ENCODE measurements at places on chromosomes 12 and 14.

- no peak for DNase-seq
Measured at GRCh38 chr12:21993438-21993981, 52.3 kb upstream of the ABCC9 start.

GRCh38 chr12:543114-543451, 83.3 kb downstream of the B4GALNT3 start:
- DNase-seq = no peak

GRCh38 chr12:48067250-48067938, 38.5 kb downstream of the SENP1 start:
- DNase-seq = no peak

GRCh38 chr14:48735607-48736006, 850.6 kb downstream of the RPS29 start:
- DNase-seq = no peak

GRCh38 chr12:67829896-67830295, 159.4 kb upstream of the IFNG-AS1 start:
- no peak for DNase-seq

- DNase-seq = no peak
Measured at GRCh38 chr14:69845787-69846186, 33.4 kb upstream of the SMOC1 start.

GRCh38 chr12:32765906-32766305, 10.2 kb upstream of the YARS2 start:
- no peak for DNase-seq

- no peak for DNase-seq
Measured at GRCh38 chr12:53338916-53339315, 2.8 kb upstream of the SP7 start.

DNA sequence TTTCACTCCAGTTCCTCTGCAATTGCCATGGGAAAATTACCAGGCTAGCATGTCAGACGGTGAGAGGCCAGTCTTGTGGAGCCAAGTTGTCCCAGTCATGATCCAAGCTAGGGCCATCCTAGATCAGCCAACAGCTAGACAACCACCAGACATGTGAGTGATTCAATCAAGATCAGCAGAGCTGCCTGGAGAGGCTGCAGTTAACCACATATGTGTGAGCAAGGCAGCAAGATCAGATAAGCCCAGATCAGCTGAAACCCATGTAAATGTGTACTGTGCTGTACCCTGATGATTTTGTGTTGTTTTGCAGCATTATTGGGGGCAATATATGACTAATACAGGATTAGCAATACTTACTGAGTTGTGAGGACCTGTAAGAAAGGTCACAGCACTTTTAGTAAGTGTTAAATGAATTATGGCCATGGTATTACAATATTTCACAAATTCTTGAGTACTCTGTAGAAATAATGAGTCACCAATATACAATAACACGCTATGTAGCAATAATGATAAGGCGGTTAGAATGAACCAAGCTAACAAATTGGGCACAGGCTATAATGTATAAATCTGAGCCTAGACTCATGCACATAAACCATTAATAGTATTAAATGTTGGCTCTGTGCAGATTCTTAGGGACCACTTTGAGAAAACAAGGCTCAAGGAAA, 91.4 kb downstream of the SUDS3 start:
- no peak for DNase-seq

DNA sequence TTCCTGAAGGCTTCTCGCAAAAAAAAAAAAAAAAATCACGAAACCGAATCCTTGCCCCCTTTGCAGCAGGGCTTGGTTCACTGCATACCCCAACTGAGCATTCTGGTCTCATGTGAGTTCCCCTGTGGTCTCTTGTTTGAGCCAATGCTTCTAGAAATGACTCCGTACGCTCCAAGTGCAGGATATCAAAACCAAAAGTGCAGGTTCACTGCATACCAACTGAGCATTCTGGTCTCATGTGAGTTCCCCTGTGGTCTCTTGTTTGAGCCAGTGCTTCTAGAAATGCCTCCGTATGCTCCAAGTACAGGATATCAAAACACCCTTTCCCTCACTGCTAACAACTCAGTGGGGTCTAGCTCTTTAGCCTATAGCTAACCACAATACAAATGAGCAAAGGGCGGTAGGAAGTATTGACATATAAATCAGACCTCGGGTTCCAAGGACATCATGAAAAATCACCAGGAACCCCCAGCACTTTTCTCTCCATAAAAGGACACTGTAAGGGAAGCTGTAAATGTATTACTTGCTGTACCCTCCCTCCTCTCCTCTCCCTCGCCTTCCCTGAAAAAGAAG, 206.3 kb upstream of the NOS1 start:
- no peak for DNase-seq

DNA sequence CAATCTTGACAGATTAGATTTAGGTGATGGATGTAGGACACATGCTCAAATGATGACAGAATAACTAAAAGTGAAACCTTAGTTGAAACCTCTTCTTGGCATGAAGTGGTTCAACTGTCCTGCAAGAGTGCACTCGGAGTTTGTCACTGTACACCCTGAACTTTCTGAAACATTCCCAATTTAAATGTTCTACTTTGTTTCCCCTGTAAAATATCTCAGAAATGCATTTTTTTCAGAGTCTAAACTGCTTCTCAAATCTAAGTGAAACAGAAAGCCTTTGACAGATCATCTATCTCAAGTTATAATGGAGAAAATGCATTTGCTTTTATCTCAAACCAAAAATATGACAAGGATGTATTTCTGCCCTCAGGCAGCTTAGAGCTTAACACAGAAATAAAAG, 66.0 kb downstream of the BHLHE41 start:
- no peak for DNase-seq

DNA sequence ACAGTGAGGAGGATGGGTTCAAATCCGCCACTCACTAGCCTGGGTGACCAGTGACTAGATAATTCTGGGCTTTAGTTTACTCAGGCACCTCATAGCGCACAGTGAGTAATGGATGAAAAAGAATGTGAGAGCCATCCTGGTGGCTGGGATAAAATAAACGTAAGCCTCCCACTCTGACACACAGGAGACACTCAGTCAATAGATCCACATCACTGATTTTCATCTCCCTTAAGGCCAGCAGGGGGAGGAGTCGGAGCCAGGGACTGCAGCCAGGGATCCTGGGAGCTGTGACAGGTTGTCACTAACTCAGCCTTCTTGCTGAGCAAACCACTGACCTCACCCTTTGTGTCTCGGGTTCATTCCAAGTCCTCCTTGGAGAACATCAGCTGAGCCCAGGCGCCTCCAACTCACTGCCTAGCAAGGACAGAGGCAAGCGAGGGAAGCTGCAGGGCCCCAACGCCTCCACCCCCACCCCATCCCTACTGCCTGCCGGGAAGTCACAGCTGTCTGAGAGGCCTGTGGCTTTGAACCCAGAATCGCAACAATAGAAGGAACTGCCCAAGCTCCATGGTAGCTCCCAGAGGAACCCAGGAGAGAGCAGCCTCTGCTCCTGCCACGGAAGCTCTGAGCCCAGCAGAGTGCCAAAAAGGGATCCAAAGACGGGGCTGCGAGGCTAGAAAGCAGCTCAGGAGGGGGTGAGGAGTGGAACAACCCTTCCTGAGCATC, 30.7 kb downstream of the PXN start:
- DNase-seq = peak; percentile 54

DNA sequence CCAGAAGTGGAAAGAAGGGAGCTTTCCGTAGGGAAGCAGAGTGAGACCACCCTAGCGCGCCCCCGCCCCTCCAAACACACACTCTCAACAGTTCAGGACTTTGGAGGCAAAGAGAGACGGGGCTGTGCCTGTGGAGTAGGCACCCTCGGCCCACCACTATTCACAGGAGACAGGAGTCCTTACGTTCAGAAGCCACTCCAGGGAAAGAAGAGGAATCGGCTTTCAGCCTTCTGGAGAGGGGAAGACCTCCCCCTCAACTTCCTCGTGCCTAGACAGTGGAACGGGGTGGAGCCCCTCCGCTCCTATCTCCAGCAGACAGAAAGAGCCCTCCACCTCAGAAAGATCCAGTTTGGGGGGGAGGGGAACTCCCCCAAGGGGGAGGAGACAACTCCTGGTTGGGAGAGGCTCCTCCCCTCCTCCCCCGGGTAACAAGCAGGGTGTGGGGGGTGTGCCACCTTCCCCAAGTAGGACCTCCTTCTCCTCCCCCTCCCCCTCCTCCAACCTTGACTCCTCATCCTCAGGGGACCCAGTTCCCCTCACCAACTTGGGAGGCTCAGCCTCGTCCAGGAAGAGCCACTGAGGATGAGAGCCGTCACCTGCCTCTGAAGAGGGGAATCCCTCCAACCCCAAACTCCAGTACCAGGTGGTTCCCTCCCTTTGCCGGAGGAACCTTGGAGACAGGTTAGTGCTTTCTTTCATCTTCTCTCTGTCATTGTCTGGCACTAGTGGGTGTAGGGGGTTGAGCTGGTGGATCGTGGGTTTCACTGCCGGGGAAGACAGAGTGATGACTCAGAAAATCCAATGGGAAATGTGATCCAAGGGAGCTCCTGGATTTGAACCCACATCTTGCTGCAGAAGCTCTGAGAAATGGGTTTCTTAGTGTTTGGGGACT, 883 bp downstream of the FOXJ2 start:
- DNase-seq = peak; percentile 55

- no peak for DNase-seq
Measured at GRCh38 chr12:109358154-109358869, 10.6 kb downstream of the MYO1H start.

DNA sequence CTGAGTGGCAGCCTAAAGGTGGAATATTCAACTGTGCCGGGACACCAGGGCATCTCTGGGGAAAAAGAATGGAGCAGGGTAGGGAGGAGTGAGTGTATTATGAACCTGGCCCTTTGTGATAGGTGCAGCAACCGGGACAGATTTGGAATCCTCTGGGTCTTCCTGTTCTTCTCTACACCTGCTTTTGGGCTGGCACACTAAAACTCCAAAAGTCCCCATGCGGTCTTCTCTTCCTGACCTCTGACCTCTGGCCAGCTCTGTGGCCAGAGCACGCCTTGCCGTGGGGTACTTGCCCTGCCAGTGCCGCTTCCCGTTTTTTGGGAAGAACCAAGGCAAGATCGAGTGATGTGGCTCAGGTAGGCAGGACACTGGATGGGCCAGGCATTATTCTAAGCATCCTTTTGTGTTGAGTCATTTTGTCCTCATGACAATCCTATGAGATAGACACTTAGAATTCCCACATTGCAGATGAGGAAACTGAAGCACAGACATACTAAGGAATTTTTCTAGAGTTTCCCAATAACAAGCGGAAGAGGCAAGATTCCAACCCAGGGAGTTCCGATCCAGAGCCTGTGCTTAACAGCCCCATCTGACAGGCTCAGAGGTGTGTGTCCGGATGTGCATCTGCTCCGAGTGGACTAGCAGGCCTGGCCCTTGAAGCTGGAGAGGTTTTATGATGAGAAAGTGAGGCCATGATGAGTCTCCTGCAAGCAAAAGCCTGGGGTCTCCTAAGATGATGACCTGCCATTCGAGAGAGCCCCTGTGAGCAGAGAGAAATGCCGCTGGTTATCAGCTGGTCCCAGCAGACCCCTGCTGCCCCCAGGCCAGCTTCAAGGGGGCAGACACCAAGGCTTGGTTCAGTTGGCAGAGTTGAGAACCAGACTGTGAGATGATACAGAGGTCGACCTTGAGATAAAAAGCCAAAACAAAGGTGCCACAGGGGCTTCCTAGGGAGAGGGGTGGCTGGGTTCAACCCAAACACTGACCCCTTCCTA, 67.9 kb upstream of the ESRRB start:
- no peak for DNase-seq

DNA sequence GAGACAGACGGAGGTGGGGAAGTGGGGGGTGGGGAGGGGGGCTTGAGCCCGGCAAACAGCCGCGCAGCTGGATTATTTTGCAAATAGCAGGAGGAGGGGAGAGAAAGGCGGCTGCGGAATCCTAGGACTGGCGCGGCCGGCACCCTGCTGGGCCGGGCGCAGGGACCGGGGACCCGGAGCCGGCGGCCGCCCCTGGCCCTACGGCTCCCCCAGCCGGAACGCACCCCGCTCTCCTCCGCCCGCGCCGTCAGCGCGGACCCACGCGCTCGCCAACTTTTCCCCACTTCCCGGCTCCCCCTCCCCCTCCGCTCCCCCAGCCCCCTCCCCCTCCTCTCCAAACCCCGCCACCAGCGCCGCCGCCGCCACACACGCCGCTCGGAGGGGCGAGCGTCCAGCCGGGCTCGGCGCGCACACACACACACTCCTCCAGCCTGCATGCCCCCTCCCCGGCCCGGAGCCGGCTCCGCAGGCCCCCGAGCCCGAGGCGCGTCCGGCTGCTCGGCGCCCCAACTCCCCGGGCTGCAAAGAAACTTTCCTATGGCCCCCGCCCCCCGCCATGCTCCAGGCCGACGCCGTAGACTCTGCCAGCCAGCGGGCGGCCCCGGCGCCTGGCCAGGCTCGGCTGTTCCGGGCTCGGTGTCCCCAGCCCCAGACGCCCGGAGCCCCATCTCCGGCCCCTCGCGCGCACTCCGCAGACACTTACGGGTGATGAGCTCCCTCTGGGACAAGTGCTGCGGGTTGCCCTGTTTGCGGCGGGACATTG, 1.4 kb downstream of the BCL11B start:
- no peak for DNase-seq
